ENCODE measurements at places on chromosomes 5 and 9.

DNA sequence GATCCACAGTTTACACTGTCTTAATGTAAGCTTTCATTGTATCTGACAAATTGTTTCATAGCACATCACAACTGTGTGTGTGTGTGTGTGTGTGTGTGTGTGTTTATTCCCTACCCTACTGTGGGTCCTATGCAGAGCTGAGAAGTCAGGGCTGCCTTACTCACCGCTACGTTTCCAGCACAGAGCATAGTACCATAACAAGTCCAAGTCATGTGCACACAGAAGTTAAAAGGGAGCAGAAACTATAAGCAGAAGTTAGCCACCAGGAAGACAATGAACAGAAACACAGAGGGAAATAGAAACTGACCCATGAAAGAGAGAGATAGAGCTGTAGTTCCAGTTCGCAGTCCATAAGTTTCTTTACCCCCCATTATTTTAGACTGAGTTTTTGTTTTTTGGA lies 38.2 kb upstream of the DMXL1 start:
- no peak for DNase-seq

DNA sequence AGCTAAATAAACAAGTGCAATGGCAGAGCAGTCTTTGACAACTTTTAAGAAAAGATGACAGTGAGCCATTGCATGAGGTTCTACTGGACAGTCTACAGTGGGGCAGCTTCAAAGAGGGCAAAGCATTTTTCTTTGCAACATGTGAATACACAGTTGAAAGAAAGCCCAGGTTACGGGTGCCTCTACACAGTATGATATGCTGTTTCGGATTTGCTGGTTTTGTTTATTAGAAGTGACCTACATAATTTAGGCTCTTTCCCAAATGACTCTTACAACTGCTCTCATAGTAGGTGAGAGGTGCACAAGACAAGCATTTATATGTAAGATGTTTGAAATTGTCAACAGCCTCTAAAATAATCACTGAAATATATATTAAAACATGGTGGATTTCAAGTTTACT lies 62.4 kb downstream of the MEF2C start:
- no peak for DNase-seq

DNA sequence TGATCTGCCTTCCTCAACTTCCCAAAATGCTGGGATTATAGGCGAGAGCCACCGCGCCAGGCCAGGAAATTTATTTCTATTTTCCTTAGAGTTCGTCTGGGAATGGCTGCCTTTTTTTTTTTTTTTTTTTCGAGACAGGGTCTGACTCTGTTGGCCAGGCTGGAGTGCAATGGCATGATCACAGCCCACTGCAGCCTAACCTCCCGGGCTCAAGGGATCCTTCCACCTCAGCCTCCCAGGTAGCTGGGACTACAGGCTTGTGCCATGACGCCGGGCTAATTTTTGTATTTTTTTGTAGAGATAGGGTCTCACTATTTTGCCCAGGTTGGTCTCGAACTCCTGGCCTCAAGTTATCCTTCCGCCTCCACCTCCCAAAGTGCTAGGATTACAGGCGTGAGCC lies 888 bp upstream of the LAMC3 start:
- no peak for DNase-seq

GRCh38 chr5:115847290-115847689 lies 5.6 kb downstream of the AP3S1 start:
- DNase-seq = no peak
